ENCODE measurements at places on chromosomes 1 and 21.

DNA sequence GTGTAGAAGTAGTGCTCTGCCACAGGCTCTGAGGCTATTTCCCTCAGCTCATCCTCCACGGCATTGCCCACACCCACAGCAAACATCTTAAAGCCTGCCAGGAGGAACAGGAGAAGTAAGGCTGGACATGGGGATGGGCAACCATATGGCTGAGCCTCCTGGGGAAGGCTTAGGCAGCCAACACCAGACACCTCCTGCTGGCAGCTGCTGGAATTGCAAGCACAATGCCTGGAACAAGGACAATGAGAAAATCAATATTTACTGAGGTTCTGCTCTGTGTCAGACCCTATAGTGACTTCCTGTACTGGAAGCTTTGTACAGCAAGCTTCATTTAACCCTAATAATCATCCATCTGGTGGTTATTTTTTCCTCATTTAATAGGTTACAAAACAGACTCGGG, 8.2 kb downstream of the MATN1 start:
- DNase-seq = peak; percentile 35

GRCh38 chr1:151710187-151710840, 6.3 kb downstream of the CELF3 start:
- peak; percentile 40 for DNase-seq

DNA sequence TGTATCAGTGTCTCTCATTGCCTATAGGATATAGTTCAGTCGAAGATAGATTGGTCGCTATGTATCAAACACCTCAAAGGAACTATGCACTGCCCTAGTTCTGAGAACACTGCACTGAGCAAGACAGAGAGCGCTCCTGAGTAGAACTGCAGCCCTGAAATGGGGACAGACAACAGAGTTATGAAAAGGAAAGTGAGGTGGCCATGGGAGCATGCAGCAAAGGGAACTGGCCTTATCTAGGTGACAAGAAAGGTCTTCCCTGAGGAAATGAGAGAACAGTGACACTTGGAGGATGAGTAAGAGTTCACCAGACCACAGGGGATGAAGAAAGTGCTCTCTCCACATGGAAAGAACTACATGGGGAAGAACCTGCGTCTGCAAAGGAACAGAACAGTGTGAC, 7.5 kb upstream of the G0S2 start:
- DNase-seq = no peak

- no peak for DNase-seq
Observed at GRCh38 chr1:47184090-47184821, 5.6 kb downstream of the PDZK1IP1 start.

- DNase-seq = peak; percentile 52
Observed at GRCh38 chr1:206742719-206743383, 27.7 kb upstream of the IL19 start.

DNA sequence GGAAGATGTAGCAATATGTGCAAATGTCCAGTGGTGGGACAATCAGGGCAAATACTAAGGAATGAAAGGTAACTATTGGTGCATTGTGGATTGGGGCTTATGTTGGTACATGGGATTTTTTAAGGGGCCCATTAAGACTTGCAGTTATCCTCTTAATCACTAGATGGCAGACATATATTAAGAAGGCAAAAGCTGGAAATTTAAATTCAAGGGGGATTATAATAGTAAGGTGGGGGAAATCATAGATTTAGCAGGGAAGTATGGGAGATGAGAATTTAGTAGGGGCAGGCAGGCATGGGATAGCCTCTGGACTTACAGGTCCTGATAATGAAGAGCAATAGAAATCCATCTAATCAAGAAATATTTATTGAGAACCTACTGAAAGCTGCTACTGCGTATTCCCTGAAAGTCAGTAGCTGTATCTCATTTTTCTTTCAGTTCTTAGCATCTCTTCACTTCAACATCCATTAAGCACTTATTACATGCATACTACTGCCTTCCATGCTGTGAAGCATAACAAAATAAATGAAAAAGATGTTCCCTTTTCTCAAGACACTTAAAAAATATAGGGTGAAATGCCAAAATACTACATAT, 251.8 kb downstream of the CRB1 start:
- no peak for DNase-seq

DNA sequence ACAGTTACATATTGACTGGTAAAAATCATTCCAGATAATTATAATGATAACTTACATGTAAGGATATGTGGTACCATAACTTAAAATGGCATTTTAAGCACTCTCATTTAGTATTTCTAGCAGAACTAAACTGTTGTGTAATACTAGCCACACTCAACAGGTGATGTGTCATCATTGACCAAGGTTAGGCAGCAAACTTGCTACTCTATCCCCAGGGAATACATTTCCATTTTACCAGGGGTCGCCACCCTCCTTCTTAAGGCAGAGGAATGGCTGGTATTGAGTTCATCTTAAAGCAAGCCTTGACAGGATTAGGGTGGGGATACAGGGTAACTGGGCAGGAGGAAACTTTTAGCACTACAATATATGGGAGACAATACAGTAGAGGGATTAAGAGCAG, 259.8 kb upstream of the CAMK1G start:
- no peak for DNase-seq

DNA sequence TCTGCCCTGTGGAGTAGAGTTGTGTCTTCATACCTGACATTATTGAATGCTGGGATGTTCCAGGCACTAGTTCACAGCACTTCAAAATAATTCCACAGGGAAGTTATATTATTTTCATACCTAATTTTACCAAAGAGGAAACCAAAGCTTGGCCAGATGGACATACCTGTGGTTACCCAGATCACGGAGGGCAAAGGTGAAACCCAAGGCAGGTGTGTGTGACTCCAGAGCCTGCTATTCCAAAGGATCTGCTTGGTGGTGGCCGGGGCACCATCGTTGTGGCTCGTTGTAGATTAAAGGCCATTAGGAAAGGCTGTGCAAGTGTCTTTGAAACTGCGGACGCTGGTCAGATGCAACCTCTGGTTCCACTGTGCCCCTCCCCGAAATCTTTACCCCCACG, 108.6 kb downstream of the ZBTB18 start:
- no peak for DNase-seq

DNA sequence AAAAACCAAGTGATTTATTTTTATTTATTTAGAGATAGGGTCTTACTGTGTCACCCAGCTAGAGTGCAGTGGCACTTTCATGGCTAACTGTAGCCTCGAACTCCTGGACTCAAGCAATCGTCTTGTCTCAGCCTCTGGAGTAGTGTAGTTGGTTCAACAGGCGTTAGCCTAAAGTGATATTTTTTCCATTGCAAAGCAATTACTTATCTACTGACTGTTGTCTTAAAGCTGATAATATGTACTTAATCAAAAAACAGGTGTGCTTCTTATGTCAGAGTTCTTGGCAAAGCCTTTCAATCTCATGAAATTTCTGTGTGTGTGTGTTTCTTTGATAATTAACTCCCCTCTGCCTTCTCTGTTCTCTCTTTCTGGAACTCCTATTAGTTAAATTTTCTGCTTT, 62.4 kb upstream of the DUSP10 start:
- no peak for DNase-seq

- no peak for DNase-seq
Observed at GRCh38 chr1:245807954-245808719, 653.4 kb downstream of the KIF26B start.

Measured in activated naive CD8-positive, alpha-beta T cell treated with anti-CD3 and anti-CD28 coated beads, Interleukin-2, amount 50 U/mL, for 24 hours (primary cell).